HT-29 (cell line): ENCODE measurements at places on chromosomes 12 and 14. TPM values are rescaled to one million over a fixed set of nuclear protein-coding genes. Genes with fewer than 3 reads are reported as not detected.

DNA sequence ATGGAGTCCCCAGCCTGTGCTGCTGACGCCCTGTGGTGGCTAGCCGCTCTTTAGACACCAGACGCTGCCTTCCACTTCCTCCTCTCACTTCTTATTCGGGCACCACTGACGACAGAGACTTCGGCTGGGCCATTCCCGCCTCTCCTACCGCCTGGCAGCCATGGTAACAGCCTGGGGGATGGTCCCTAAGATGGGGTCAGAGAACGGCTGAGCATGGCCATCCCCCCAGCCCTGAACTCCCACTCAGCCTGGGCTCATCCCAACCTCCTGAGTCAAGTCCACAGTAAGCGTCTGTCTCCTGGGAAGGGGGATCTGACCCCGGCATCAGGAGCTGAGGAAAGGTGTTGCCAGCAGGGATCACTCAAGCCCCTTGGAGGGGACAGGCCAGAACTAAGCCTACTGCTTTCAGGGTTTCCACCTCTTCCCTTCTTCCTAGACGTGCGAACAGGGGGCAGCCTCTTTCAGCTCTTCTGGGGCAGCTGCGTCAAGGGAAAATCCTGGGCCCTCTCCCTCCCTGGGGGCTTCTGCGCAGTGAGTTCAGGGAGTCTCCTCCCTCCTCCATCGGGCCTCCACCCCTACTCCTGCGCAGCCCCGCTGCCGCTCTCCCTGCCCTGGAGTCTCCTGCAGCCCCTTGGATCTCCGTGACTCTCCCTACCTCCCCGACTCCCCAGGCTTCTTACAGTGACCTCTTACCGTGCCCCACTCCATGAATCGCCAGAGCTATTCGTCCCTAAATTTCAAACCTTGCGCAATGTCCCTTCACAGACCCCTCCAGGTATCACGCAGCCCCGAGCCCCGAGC, 643 bp upstream of the TAMALIN start:
- no peak for DNase-seq

The IFNG-AS1 gene
- not detected in 2 replicates for total RNA-seq

- no peak for DNase-seq
Observed at GRCh38 chr12:84813780-84814663, 98.6 kb downstream of the SLC6A15 start.

- DNase-seq, result no peak
Observed at GRCh38 chr12:49707812-49708147, 575 bp upstream of the FMNL3 start.

The ALKBH1 gene
- 4.2 and 4.6 TPM in 2 replicates for total RNA-seq

The STAB2 gene
- 0.05 TPM in 1 of 2 replicates, not detected in the other for total RNA-seq

DNA sequence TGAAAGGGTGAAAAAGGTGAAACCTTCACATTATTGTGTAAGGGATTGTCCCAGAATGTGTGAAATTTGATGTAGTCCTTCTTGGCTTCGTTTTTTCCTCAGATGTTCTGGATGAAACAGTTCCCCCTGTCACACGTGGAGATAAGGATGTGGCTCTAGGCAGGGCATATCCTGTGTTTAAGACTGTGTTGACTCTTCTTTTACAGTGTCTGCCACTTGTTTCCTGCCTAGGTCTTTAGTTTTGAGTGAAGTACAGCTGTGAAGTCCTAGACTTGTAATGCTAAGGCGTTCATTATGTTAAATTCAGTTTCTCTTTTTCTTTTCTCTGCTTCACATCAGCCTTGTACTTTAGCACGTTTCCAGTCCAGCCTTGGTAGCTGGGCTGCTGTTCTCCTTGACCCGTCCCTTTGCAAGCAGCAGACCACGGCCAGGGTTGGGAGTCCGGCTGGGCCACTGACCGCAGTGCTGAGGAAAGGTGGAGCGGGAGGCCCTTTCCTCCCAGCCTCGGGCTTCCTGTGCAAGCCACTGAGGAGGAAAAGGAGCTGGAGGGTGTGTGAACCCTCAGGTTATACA, 59.1 kb downstream of the RASSF3 start:
- DNase-seq, result peak; percentile 82

- DNase-seq, result no peak
Observed at GRCh38 chr12:118377021-118377883, 897 bp downstream of the SUDS3 start.

The KRT80 gene
- 24.7 and 27.0 TPM in 2 replicates for total RNA-seq

DNA sequence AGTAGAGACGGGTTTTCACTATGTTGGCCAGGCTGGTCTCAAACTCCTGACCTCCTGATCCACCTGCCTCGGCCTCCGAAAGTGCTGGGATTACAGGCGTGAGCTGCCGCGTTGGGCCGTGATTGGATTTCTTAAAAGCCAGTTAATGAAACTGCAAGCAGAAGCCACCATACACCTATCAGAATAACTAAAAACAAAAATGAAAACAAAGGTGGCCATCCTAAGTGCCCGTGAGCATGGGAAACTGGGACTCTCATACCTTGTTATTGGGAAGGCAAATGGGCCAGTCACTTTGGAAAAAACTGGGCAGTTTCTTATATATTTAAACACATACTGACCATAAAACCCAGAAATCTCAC, 7.7 kb upstream of the TCTN1 start:
- DNase-seq, result no peak

DNA sequence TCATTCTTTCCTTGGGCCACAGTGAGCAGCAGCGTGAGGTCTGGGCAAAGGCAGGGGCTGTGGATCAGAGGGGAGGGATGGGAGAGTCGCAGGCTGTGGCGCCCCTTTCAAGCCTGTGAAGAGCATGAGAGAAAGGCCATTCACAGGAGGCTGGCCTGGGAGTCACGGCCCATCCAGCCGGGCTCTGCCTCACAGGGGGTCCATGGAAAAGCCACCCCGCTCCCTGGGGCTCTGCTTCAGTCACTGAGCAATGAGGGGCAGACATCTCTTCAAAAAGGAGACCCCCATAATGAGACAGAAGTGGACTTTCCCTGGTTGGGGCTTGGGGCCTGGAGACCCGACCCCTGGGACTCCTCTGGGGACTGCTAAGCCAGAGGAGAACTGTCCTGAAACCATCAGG, 117.0 kb upstream of the GSC start:
- DNase-seq, result no peak

DNA sequence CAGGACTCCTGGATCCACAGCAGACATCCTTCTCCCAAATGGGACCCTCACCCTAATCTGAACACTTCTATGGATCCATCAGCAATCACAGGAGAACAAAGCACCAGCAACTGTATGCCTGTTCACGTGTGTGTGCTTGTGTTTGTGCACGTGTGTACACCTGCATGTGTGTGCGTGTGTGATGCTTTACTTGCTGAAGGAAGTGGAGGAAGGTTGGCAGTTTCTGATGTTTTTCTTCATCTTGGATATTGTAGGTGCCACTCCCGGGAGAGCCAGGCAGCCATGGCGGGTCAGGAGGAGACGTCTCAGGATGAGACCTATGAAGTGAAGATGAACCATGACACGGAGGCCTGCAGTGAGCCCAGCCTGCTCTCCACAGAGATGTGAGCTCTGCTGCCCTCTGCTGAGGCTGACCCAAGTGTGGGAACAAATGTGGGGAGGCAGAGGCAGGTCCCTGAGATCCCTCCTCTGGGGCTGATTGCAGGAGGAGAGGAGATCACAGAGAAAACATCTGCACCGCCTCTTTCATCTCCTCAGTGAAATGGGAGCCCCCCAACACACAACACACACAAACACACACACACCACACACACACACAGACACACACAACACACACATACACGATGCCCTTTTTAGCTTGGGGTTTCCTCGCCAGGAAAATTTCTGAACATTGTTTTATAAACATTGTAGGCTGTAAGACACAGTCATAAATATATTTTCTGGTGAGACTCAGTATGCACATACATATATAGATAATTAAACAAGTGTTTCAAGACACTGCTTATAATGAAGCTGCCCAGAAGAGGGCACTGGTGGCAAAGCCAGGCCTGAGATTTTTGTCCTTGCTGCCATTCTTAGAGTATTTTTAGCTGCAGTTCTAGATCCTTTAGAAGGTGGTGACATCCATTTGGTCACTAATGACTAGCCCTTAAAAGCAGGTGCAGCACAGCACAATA, 112.2 kb upstream of the FKBP4 start:
- peak; percentile 63 for DNase-seq

DNA sequence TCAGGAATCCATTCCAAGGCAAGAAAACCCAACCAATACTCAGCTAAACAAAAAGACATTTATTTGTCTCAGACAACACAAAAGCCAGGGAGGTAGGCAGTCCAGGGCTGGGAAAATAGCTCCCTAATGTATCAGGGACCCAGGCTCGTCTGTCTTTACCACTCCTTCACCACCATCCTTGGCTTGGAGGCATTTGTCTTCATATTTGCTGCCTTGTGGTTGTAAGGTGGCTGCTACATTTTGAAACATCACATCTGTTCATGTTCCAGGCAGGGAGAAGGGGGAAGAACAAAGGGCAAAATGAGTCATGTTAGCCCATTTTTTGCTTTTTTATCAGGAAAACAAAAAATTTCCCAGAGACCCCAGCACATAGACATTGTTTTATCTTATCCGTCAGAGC, 44.8 kb upstream of the PCED1B start:
- DNase-seq, result no peak

DNA sequence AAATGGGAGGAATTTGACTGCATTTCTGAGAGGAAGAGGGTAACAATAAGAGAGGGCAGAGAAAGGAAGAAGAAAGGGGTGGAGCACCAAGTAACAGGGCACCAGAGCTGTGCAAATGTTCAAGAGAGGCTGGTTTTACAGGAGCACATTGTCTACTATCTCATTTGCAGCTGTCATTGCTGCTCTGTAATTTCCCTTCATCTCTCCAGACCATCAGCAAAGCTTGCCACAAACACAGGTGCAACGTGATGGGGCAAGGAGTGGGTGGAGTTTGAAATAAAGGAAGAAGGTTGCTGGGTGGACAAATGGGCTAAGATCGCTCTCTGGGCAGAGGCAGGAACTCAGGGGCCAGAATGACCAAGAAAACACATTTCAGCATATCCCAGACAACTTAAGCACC, 47.9 kb upstream of the PLEKHG6 start:
- DNase-seq, result no peak

The IL26 gene
- not detected in 2 replicates for total RNA-seq

The SSTR1 gene
- 0.56 and 0.89 TPM in 2 replicates for total RNA-seq

The NRL gene
- total RNA-seq, result 4.5 and 6.5 TPM in 2 replicates

DNA sequence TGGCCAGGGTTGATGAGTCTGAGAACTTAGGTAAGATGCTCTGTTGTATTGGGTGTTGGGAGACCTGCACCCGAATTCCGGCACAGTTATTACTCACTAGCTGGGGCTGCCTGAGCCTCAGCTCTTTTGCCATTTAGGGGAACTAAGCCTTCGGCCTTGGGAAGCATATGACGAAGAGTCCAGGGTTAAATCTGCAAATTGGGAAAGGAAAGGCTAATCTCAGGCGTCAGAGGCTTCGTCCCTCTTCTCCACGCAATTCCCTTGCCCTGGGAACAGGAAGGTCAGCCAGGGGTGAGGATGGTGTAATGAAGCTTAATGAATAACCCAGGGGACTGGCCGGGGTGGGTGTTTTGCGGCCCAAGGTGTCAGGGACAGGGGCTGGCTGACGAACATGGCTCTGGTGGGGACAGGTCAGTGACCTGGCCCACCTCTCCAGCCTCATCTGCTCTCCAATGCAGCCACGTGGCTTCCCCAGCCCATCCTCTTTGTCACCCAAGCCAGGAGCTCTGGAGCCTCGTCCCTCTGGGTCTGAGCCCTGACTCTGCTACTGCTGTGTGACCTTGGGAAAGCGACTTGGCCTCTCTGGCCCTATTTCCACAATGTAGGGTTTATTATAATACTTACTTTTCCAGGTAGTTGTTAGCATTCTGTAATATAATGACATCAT, 3.8 kb upstream of the SDSL start:
- DNase-seq, result no peak

The PTGR2 gene
- total RNA-seq, result 2.5 and 4.2 TPM in 2 replicates

DNA sequence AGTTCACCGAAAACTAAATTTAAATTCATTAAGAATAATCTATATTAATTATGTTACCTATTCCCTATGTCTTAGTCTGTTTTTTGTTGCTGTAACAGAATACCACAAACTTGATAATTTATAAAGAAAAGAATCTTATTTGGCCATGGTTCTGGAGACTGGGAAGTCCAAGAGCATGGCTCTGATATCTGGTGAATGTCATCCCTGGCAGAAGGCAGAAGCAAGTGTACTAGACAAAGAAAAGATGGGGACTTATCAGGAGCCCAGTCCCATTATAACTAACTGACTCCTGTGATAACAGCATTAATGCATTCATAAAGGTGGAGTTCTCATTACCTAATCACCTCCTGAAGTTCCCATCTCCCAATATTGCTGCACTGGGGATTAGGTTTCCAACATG, 33.3 kb upstream of the BCAT1 start:
- DNase-seq, result no peak

The ACVRL1 gene
- total RNA-seq, result not detected in 2 replicates

The SLC24A4 gene
- not detected in 2 replicates for total RNA-seq

The KHNYN gene
- 60.6 and 72.2 TPM in 2 replicates for total RNA-seq

- no peak for DNase-seq
Observed at GRCh38 chr14:103699901-103700752, 15.1 kb downstream of the XRCC3 start.

DNA sequence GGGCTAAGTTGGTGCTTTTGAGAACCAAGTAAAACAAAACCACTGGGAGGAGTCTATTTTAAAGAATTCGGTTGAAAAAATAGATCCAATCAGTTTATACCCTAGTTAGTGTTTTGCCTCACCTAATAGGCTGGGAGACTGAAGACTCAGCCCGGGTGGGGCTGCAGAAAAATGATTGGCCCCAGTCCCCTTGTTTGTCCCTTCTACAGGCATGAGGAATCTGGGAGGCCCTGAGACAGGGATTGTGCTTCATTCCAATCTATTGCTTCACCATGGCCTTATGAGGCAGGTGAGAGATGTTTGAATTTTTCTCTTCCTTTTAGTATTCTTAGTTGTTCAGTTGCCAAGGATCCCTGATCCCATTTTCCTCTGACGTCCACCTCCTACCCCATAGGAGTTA, 1.8 kb upstream of the RAB5B start:
- DNase-seq, result peak; percentile 30

DNA sequence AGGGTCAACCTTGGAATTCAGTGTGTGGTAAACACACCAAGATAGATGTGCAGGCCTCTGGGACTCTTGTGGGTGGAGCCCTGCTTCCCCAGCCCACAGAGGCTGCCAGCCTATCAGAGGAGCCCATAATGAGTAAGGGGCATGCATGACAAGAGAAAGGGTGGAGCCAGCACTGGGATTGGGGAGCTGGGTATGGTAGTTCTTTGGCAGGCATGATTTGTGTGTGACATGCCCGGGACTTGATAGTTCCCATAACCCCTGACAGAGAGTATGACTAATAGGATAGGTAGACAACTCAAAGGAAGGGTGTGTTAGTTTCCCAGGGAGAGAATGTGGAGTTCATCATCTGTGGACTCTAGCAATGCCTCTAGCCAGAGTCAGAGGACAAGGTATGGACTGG, 143.0 kb downstream of the EMP1 start:
- DNase-seq, result peak; percentile 29

The GPX2 gene
- total RNA-seq, result 1,024 and 1,115 TPM in 2 replicates

The RASAL1 gene
- 0.33 and 2.1 TPM in 2 replicates for total RNA-seq

DNA sequence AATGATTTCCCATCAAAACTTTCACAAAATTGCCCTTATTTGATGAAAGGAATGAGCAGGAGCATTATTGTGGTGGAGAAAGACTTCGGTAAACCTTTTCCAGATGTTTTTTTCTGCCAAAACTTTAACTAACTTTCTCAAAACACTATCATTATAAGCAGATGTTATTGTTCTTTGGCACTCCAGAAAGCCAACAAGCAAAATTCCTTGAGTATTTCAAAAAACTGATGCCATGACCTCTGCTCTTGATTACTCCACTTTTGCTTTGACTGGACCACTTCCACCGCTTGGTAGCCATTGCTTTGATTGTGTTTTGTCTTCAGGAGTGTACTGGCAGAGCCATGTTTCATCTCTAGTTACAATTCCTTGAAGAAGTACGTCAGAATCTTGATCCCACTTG, 29.7 kb upstream of the RAB21 start:
- DNase-seq, result no peak

GRCh38 chr14:61102549-61103466, 121.8 kb downstream of the SLC38A6 start:
- DNase-seq, result peak; percentile 70

- DNase-seq, result peak; percentile 51
Observed at GRCh38 chr14:50714450-50715073, 46.5 kb upstream of the SAV1 start.
